ENCODE measurements at places on chromosomes 5 and 9.

GRCh38 chr9:74577956-74578355, 80.8 kb downstream of the RORB start:
- DNase-seq = no peak

DNA sequence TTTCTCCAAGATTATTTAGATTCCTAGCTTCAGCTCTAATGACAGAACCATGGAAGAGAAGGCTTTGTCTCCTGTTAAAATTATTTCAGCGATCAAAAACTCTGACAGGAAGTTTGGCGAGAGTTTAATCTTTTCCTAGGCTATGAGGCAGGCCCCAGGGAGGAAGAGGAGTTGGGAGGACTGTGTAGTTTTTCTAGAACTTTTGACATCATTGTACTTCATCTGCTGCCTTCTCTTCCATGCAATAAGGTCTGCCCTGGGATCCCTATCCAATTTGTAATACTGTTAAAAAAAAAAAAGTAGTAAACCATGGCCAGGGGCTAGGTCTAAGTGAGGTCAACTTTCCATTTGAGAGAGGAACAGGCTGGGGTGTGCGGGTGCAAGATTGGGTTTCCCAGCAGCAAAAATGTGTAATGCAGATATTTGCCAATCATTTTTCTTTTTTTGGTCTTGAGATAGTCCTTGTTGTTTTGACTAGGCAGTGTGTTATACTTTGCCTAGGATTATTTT, 261.9 kb upstream of the ANKH start:
- no peak for DNase-seq

- DNase-seq = no peak
These were observed 211.2 kb downstream of the RAB3C start for GRCh38 chr5:58793888-58794657.

GRCh38 chr5:73687357-73687756, 61.4 kb downstream of the ARHGEF28 start:
- no peak for DNase-seq

GRCh38 chr5:138078006-138078643, 5.7 kb upstream of the WNT8A start:
- no peak for DNase-seq

DNA sequence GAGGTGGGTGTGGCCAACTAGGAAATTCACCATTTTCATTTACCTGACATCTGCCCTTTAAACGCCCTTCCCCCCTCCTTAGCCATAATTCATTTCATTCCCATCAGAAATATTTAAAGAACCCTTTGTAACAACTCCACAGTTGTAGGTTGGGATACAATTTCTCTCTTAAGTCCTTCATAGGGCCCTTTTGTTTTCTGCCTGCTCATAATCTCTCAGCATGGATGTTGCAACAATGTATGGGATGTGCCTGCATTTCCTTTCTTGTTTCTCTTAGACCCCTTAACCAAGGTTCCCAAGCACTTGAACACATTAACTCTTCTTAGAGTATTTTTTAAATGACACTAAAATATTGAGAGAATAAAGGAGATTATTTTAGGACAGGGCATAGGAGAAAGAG, 51.7 kb upstream of the MYO10 start:
- peak; percentile 67 for DNase-seq

DNA sequence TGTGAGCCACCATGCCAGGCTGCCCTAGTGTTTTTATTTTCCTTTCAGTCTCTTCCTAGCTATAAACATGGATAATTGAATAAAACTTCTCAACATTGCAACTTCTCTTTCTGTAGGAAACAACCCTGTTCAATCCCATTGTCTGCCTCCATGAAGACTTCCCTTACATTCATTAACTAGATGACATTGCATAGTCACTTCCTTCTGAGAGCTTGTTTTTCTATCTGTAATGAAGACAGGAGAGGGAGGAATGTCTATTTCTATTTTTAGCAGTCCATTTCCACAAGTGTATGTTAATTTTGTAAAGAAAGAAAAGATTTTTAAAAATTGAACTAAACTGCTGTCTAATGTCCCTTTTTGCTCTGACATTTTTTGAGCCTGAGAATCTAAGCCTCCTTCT, 55.6 kb upstream of the MELK start:
- DNase-seq = no peak

DNA sequence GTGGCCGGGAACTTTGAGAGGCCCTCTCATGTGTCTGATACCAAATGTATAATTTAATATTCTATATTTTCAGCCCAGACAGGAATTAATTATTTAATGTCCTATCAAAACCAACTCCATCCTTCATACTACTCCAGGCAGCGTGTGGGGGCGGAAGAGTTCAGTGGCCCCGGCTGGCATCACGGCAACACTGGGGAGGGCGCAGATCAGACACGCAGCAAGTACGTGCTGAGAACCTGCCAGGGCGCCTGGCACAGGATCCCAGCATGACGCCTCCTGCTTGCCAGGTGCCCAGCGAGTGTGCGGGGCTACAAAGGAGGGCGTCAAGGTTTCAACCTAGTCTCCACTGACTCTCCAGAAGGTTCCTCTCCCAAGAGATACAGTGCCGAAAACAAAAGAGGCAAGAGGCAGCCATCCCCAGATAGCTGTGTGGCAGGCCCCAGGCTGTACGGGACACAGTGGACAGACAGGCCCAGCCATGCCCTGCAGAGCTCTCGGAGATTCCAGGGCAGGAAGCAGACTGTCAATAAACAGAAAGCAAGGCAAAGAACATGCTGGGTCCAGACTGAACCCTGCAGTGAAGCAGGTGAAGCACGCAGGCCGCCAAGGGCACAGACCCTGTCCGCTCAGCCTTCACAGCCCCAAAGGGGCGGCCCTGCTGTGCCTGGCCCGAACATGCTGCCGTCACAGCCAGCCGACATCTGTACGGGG, 110.3 kb downstream of the VAV2 start:
- DNase-seq = no peak

- DNase-seq = no peak
These were observed 79.4 kb downstream of the PHF2 start for GRCh38 chr9:93655621-93656425.

DNA sequence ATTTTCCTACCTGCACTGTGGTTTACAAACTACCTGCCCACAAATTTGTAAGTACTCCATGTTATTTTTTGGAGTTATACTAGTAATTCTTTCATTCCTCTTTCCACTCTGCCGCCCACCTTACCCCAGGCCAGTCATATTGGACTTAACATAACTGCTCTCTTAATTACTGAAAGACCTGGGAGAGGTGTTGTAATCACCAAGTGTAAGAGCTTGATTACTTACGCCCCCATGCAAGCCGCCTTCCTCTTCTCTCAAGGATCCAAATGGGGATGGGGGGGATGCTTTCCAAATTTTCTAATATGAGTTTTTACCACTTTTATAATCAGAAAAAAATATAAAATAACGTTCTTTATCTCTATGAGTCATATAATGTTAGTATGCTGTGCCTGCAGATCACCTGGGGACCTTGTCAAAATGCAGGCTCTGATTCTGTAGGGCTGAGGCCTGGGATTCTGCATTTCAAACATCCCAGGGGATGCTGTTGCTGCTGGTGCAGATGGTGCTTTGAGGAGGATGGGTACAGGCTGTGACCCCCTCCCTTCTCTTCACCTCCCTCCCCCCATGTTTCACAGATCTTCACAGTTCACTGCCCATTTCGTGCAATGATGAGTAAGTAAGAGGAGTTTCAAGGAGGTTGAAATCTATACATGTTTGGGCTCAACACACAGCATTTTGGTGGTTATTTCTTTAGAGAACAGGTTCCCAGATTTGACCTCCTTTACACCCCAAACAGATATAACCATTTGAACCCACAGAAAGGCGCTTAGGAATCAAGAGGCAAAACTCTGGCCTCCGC, 87.3 kb downstream of the SEC61B start:
- DNase-seq = no peak

- DNase-seq = no peak
These were observed 5.9 kb downstream of the FAM163B start for GRCh38 chr9:133603135-133603927.

GRCh38 chr5:135326296-135327254, 72.5 kb downstream of the MACROH2A1 start:
- no peak for DNase-seq

- no peak for DNase-seq
These were observed 260.2 kb downstream of the DTWD2 start for GRCh38 chr5:118728191-118728590.

GRCh38 chr9:134410835-134411217, 84.6 kb downstream of the RXRA start:
- DNase-seq = no peak

DNA sequence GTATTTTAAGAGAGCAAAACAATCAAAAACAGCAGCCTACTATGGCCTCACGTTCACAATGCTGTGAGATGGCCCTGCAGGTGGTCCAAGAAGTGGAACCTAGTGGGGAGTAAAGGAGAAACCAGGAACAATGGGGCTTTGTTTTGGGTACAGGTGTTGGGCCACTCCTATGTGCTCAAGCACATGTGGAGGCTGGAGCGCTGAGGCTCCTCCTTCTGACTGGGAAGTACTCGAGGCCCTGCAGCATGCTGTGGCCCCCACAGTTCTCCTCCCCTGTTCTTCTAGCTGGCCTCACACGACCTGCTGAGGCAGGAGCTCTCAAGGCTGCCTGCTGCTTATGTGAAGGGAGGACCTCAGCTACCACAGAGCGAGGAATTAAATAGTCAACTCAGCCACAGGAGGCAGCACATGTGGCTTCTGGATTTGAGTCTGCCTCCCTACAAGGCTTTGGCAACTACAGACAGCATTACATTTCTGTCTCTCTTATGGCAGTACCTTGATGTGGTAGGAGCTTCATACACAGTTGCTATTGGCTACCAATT, 482.3 kb downstream of the SPOCK1 start:
- no peak for DNase-seq

DNA sequence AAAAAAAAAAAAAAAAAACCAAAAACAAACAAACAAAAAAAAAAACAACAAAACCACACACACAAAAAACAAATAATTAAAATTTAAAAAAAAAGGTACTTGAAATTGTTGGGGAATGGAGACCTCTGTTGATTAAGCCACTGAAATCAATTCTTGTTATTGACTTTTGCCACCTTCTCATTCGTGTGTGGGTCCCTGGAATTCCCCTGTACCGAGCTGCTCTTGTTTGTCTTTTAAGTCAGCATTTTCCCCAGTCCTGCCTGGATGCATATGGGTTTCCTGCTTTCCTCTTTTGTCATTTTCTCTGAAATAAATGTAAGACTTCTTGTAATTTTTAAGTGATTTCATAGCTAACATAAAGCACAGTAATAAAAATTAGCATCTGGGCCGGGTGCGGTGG, 45.5 kb downstream of the GPBP1 start:
- DNase-seq = no peak

DNA sequence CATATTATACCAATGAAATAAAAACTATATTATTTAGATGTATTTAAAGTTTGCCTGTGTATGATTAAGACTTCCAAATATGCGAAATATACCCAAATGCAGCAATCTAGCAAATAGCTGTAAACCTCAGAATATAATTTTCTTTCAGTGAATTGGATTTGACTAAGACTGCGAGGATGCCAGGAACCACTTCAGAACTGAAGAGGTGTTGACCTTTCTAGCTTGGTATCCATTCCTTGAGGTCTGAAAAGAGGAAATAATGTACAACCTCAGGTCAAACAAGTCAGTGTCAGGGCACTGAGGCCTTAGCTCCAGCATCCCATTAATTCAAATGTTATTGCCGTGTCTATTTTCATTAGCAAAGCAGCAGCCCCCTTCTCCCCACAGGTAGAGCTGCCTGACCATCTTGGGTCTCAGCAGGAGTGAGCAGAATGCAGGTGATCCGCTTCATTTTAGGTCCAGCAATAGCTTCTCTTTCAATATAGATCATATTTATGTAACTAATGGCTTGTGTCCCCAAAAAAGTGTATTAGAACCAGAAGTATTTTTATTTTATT, 100.0 kb downstream of the KIAA1958 start:
- no peak for DNase-seq

DNA sequence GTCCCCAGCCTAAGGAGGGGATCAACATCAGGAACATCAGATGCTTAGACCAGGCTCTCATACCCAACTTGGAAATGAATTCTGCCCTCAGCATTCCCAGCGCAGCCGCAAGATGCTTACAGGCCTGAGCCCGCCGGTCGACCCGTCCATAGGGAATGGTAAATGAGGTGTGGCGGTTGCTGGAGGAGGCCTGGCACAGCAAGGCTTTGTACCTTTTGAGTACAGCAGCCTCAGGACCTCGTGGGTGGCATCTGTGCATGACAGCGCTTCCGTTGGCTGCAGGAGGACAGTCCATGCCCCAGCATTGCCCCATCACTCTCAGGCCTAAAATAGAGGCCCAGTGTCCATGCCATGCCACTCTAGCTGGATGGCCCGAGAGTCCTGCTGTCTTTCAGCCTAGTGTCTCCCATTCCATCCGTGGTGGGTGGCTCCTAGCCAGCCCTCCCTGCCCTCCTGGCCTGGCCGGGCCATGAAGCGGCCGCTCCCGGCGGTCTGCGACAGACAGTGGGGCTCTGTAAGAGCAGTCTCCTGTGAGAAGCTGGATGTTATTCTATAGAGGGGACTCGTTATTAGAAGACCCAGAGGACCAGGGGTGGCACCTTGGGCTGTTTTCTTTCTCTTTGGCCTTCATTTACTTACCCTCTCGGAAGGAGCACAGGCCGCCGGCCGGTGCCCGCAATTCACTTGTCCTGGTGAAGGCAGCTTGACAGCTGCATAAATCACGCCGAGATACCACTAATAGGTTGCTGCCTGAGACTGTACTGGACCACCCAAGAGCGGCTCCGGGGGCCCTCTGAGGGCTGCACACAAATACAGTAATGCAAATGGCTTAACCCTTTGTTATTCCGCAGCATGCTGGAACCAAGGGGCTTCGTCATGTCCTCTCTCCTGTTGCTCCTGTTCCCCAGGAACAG, 223.5 kb upstream of the TUT7 start:
- no peak for DNase-seq

DNA sequence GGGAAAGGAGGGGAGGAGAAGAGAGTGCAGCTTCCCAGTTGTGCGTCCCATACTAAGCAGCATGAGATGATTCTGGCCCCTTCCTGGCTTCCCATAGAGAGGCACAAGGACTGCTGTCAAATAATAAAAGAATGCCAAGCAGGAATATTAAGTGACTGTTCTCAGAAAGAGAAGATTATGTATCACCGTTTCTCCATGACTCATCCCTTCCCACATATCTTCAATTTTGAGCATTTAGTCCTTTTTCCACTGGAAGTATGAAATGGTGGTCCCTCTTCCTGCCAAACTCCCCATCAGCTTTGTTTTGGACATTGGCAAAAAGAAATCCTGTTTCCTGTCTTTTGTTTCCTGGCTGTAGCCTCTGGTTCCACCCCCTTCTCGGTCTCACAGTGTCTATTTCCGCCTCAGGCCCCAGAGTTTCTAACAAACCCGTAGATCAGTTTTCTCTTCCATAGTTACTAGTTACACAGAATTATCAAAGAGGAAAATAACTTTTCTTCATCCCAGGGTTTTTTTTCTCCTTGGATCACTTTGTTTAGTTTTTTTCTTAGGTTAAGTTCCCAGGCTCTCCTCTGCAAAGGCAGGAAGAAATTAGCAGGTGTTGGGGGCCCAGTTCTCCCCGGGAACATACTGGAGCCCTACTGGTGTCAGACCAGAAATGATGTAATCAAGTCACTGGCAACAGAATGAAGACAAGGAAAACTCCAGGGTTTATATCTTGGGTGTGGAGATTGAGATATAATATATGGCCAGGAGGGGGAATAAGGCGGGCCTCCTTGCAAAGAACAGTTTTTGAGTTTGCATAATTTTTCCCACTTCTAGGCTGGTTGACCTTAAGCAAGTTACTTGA, 26.4 kb upstream of the ARHGAP26 start:
- DNase-seq = no peak

- no peak for DNase-seq
These were observed 335.8 kb upstream of the ACTBL2 start for GRCh38 chr5:57818397-57818796.

All from foreskin melanocyte (primary cell).